Activated CD4-positive, alpha-beta T cell treated with anti-CD3 and anti-CD28 coated beads, Interleukin-2, amount 50 U/mL, for 24 hours (primary cell): ENCODE measurements at places on chromosomes 1 and 21.
A peak's percentile ranks its signal among the peaks of the same experiment; 100 is the strongest.

DNA sequence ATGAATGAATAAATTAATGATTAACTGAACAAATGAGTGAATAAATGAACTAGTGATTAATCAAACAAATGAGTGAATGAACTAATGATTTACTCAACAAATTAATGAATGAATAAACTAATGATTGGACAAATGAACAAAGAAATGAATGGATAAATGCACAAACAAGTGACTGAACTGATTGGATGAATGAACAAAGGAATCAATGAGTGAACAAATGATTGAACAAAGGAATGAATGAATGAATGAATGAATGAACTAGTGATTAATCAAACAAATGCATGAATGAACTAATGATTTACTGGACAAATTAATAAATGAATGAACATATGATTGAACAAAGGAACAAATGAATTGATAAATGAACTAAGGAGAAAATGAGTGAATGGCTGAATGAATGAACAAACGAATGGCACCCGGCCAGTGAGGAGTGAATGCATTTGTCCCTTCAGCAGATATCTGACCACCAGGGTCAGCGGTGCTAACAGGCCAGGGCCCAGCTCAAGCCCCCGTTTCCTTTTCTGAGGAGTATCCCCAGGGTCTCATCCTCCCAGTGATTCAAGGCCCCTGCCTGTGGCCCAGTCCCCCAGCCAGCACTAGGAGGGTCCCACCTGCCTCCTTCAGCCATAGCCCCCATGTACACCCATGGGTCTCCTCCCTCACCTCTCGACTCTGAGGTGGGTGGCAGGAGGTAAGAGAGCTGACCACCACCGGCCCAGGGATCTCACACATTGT, 49.9 kb downstream of the WNT9A start:
- DNase-seq = no peak

DNA sequence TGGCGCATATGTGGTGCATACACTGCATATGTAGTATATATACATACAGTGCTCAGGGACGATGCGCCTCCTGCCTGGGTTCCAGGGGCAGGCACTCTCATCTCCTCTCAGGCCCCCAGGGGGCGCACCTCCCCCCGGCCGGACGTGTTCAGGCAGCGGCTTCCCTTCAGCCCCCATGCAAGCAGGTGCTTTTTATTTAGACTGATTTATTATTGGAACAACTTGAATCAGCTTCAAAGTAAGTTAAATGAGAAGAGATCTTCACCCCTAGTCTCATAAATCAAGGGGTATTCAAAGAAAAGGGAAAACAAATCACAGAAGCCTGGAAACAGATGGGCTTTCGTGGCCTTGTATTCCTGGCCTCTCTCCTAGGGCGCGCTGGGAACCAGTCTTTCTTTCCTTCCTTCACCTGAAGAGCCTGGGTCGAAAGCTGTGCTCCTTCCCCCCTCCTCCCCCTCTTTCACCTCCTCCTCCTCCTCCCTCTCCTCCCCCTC, 64.6 kb downstream of the UBIAD1 start:
- peak; percentile 52 for DNase-seq

GRCh38 chr1:157880621-157881020, 39.0 kb upstream of the CD5L start:
- DNase-seq = no peak

DNA sequence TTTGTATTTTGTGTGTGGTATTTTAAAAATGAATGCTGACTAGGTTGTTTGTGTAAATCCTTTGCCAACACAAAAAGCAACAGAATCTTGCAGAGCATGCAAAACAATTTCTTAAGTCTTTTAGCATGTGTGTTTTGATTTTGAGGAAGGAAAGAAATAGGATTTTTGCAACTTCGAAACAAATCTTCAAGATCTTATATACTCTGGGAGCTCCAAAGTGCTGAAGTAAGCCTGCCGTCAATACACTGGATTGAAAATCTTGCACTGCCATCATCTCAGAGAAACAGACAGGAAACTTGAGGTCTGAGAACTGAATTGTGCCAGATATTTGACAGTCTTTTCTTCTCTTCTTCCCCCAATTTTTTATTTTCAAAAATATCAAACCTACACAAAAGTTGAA, 29.3 kb upstream of the DISP1 start:
- no peak for DNase-seq

DNA sequence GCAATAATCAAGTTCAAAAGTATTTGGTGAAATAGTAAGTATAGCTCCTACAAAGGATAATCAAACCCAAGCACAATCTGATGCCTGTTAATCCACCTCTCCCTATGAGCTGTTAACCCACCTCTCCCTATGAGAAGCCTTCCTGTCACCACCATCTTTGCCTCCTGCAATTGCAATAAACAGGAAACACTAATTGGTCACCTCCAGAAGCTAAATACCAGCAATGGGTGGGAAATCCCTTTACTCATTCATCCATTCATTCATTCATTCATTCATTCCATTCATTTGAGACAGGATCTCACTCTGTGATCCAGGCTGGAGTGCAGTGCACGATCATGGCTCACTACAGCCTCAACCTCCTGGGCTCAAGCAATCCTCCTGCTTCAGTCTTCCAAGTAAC, 132.8 kb downstream of the RERE start:
- no peak for DNase-seq

- DNase-seq = peak; percentile 62
These were observed at the start of gene PBX1 for GRCh38 chr1:164558461-164559341. TSS of gene PBX1 (plus strand) at chr1:164559184.

GRCh38 chr1:211612786-211613107, 33.8 kb upstream of the SLC30A1 start:
- DNase-seq = no peak

- DNase-seq = no peak
These were observed 22.9 kb downstream of the PTPRU start for GRCh38 chr1:29258976-29259801.

DNA sequence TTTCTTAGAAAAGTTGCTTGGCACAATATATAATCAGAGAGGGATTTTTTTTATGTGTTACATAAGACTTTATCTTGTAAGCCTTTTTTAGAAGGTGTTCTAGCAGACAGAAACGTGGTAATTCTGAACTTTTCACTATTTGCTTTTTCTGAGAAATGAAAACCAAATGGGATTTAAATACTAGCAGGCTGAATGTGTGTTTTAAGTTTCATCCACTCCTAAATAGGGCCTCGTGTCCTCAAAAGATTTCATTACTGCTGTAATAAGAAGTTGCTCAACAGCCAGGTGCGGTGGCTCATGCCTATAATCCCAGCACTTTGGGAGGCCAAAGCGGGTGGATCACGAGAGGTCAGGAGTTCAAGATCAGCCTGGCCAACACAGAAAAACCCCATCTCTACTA, 44.7 kb upstream of the FMO2 start:
- DNase-seq = no peak

DNA sequence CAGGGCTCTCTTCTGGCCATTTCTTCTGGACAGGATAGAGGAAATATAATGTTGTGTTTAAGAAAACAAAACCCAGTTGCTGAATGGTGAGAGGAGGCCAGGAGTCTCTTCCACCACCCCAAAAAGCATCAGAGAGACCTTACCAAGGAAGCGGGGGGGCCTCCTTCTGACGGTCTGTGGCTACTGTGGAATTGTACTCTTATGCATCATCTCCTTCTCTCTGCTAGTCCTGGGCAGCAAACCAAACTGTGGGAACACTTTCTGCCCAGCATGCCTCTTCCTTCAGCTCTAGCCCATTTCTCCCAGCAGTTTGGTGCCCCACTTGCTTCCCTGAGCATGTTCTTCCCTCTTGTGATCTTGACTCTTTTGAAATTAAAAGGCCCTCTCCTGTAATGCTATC, 157.7 kb downstream of the HHIPL2 start:
- no peak for DNase-seq

DNA sequence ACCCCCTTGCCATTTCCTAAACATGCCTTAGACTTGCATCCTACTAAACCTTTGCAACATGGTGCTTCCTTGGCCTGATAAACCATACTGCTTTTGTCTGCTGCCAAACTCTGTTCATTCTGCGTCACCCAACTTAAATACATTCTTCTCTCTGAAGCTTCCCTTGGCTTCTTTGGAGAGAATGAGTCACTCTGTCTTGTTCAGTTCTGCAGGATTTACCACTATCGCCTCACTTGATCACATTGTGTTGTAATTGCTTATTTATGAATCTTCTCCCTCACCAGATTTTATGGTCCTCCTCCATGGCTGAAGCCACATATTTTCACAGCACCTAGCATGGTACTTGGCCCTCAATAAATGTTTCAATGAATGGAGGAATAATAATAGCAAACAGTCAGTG, 21.7 kb upstream of the TUT4 start:
- DNase-seq = no peak

DNA sequence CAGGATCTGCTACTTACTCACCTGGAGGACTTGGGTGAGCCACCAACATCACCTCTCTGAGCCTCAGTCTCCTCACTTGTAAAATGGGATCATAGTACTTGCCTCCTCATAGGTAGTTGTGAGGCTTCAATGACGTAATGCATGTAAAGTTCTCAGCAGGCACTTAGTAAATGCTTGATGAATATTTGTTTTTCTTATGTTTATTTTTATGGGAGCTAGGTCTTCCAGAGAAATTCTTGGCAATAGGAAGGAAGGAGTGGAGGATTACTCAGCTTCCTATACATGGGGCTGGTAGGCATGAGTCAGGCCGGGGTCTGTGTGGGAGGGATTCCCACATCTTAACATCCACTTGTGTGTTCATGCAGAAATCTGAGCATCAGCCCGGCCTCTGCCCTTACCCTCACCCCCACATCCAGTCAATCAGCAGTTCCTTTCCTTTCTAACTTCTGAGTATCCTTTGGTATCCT, 95.4 kb upstream of the USP24 start:
- no peak for DNase-seq

DNA sequence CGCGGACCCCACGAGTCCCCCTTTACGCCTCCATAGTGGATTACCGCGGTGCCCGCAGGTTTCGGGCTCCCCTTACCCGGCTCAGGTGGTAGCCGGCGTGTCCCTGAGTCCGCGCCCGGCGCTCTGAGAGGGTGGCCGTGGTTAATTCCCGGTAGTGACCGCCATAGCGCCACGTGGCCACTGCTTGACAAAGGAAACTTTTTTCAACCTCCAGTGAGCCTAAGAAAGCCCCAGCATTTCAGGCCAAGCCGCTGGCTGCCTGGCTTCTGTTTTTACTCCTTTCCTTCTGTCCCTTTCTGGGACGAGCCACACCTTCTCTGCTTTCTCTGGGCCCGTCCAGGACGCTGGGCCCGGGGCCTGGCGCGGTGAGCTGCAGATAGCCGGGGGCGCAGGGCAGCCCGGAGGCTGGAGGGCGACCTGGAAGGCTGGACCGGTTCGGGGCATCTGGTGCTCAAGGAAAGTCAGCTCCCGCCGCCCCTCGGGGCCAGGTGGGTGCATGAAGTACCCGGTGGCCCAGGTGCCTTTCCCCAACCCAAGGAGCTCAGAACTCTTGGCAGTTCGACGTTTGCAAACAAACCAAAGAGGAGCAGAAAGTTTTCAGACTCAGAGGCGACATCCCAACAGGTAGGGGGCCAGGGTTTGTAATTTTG, 540 bp upstream of the C1orf198 start:
- peak; percentile 9 for DNase-seq

DNA sequence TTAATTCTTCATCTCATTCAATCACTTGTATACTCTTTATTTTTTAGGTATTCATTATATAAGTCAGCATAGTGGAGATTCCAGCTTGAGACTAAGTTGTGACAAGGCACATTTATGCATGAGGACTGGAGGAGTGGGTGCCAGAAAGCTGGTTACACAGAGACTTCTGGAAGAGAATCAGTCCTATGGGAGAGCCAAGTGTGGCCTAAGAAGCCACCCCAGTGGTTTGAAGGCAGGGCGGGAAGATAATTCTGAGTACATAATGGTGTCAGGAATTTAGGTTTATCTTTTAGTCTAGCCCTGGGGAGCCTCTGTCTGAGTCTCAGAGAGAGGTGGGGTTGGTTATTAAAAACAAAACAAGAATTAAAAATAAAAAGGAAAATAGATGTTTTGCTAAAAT, 83.0 kb downstream of the SPAG17 start:
- no peak for DNase-seq

- DNase-seq = no peak
These were observed 26.6 kb upstream of the GPR153 start for GRCh38 chr1:6287431-6287886.

DNA sequence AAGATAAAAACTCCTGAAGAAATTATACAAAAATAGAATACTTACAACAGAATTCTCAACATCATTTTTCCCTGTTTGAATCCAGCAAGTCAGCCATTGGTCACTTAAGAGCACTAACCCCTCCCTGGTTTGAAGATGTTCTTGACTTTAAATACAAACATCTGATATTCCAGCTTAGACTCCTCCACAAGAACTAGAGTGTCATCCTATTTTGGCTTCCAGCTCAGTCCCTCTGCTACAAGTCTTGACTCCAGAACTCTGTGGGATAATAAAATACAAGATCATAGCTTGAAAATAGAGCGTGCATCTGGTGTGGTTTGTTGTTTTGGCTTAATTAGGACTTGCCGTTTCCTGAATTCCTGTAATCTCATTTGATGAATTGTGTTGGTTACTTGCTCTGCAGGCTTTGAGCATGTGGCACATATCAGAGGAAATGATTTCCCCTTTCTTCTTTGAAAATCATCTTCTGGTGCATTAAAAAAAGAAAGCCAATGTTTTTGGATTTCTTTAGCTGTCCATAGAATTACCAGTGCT, 63.7 kb upstream of the DPT start:
- DNase-seq = no peak

- no peak for DNase-seq
These were observed 12.8 kb downstream of the PDE9A start for GRCh38 chr21:42666023-42666747.

GRCh38 chr1:83620016-83620415, 378.9 kb downstream of the TTLL7 start:
- DNase-seq = no peak

GRCh38 chr1:45658171-45658570, 28.2 kb downstream of the GPBP1L1 start:
- DNase-seq = no peak

GRCh38 chr1:186681801-186682200, 1.6 kb upstream of the PTGS2 start:
- DNase-seq = no peak

DNA sequence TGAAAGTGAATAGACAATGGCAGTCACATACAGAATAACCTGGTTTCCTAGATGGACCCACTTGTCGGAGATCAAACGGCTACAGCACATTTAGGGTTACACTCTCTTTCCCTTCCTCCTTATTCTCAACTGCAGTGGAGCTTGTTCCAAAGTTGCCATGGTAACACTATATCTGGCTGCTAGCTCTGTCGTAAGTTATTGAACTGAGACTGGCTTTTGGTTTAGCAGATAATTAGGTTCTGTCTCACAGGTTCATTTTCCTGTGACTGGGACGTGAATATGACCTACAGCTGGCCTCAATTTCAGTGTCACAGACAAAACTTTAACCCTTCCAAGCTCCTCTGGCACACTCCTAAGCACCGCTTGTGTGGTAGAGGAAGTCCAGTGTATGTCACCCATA, 875.8 kb downstream of the USP25 start:
- DNase-seq = no peak
